EL (cell line): ENCODE measurements at places on chromosomes 1 and 21.

DNA sequence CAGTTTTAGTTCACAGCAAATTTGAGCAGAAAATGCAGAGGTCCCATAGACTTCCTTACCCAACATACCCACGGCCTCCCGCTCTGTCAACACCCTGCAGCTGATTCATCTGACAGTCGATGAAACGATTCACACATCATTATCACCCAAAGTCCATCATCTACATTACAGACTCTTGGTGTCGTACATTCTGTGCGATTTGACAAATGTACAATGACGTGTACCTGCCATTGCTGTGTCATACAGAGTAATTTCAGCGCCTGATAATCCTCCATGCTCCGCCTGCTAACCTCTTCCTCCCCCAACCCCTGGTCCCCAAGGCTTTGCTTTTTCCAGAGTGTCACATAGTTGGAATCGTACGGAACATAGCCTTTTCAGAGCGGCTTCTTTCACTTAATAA lies 94.7 kb upstream of the SLC25A33 start:
- DNase-seq = no peak

- DNase-seq = no peak
Observed at GRCh38 chr1:220330265-220330664, 58.0 kb upstream of the RAB3GAP2 start.

DNA sequence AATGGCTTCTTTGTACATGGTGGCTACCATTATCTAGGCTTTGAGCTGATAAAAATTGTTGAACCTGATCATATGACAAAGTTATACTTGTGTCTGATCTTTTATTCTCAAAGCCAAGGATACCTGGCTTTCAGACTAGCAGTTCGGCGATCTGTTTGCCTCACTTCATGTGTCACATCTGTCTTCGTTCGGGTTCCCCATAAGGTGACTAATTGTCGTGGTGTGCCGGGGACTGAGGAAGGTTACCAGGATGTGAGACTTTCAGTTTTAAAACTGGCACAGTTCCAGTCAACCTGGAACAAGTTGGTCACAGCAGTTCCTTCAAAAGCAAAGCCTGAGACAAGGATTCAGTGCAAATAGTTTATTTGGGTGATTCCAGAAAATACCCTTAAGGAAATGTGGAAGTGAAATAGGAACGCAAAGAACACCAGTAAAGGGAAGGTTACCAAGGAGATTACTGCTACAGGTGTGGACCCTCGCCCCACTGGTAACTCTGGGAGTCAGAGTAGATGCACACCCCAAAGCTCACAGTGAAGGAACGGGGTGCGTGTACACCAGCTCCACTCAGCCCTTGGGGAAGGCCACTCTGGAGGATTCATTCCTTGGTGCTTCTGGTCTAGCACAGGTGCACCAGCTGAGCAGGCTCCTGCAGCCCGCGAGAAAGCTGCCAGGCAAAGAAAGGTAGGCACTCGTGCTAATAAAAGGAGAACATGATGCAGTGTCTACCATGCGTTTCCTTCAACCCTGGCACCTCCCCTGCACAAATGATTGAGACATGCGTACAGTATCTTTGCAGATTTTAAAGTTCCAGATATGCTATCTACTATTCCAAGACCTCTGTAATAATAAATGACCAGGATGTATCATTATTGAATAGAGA lies 69.0 kb downstream of the VWA5B1 start:
- DNase-seq = no peak

- no peak for DNase-seq
Observed at GRCh38 chr1:229753764-229754551, 127.9 kb downstream of the URB2 start.

- DNase-seq = no peak
Observed at GRCh38 chr1:42931911-42932422, 26.7 kb downstream of the SLC2A1 start.

DNA sequence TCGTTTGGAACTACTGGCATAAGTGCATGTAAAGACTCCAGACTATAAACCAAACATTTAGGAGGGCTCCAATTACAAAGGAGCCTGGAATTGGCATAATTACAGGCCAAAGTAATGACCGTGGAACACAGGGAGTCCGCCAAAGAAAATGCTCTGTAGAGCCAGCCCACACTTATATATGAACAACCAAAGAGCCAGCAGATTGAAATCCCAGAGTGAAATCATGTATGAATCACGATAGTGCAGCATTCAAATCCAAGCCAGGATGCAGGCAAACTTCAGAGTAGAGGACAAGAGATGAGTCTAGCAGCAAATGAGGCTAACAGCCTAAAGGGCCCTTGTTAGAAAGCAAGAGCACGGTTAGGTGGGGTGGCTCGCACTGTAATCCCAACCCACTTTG lies 13.1 kb downstream of the VPS26C start:
- DNase-seq = no peak

GRCh38 chr1:201774224-201774982 lies 54.6 kb upstream of the IPO9 start:
- DNase-seq = peak; percentile 82

DNA sequence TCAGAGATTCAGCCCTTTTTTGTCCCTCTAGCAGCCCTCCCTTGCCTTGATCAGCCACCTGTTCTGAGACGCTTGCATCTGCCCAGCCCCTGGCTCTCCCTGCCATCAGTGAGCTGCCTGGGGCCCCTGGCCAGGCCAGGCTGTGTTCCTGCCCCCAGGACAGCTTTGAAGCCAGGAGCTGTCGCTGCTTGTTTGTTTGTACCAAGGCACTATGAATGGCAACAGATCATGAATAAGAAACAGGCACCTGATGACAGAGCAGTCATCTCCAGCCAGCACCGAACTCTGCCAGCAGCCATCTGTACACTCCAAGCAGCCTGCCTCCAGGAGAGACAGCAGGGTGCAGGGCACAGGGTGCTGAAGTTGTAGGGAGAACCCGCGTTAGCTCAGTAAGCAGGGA lies 8.1 kb upstream of the VWA5B1 start:
- DNase-seq = no peak
